ENCODE measurements at places on chromosomes 5 and 9.
A peak's percentile ranks its signal among the peaks of the same experiment; 100 is the strongest.

DNA sequence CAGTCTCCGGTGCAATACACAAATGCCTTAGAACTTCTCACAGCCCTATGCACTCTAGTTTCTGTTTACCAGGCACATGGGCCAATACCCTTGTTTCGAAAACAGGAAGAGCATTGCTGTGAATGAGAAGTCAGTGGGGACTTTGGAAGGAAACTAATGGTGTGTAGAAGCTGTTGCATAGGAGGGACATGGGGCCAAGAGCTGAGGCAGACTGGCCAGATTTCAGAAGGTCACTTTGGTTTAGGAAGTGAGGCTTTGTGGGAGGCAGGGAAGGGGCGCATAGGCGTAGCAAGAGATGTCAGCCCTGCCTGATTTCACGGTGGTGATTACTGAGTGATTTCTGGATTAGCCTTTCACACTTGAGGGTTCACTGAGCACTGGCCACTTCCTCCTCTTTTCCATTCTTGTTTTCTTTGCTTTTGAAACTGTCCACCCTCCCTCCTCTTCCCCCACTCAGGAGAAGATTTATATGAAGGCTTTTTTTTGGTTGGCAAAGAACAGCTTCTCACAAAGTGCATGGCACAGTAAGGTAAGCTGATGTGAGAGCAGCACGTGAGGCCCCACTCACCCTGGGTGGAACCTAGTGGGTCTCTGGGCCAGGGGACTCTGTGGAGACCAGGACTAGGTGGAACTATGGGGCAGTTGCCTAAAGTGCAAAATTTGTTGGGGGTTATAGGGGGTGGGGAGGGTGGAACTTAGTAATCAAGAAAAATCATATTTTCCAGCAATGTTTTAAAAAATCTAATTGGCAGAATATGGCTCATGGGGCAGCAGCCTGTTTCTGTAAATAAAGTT, 6.1 kb upstream of the TMEM252 start:
- ATAC-seq, result peak; percentile 53

GRCh38 chr9:131980267-131981016, 99.2 kb downstream of the MED27 start:
- ATAC-seq, result no peak

DNA sequence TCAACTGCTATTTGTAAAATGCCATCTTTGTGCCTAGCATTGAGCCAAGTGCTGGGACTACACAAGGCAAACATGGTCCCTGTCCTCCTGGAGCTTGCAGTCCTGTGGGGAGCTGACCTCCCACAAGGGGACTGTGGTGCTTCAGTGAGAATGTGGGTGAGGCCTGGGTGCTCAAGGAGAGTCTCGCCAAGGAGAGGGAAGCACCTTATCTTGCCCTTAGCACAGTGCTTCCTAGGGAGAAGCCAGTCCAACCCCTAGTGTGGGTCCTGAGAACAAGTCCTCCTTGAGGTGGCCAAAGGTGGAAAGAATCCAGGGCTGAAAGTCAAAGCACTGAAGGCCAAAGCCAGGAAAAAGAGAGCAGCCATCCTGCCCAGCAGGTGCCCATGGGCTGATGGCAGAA, 31.1 kb upstream of the MVB12B start:
- no peak for ATAC-seq

- no peak for ATAC-seq
Measured at GRCh38 chr5:65880496-65881072, 45.8 kb upstream of the ERBIN start.

DNA sequence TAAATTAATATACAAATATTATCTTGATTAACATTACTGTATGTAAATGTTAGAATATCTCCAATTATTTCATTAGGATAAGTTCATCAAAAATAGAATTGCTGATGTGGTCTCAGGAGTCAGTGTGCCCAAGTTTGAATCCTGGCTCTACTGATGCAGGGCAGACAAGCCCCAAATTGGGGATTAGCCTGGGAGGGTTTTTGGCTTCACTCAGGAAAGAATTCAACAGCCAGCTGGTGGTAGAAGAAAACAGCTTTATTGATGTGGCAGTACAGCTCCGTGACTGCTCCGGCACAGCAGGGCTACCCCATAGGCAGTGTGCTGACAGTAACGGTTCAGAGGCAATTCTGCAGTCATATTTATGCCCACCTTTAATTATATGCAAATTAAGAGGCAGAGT, 32.5 kb downstream of the COL27A1 start:
- ATAC-seq, result no peak

- ATAC-seq, result no peak
Measured at GRCh38 chr5:64384765-64385164, 121.0 kb upstream of the RGS7BP start.

DNA sequence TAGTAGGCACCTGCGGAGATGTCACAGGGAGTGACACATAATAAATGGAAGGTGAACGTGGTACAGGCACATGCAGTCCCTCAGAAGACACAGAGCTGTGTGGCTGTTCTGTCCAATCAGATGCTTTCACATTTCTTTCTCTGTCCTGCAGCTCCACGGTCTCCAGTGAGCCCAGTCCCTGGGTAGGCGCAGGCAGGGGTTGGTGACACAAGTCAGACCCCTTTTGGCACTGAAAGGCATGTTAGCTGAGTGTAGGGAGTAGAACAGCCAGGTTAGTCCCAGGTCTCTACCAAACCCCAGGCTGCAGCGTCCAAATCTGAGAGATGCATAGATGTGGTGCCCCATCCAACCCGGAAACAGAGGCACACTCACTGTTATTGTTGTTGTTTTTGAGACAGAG, 2.8 kb downstream of the SLC31A2 start:
- ATAC-seq, result no peak

GRCh38 chr5:153632748-153633290, 142.3 kb downstream of the GRIA1 start:
- ATAC-seq, result no peak

GRCh38 chr5:149434162-149435014, 55.3 kb upstream of the IL17B start:
- ATAC-seq, result peak; percentile 31

GRCh38 chr9:120438836-120439546, 141.0 kb downstream of the CDK5RAP2 start:
- peak; percentile 34 for ATAC-seq

DNA sequence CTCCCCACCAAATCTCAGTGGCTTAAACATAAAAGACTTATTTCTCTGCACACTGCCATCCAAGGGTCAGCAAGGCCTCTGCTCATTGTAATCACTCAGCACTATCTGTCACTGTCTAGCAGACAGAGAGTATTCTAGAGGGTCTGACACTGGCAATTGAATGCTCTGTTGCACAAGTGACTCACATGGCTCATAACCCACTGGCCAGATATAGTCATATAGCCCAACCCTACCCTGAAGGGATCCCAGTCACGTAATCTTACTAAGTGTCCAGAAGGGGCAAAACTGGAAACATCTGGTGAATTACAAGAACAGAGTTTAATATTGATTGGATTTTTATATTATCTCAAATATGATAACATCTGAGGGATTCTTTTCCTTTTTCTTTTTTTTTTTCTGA, 80.7 kb downstream of the TSSK1B start:
- no peak for ATAC-seq

GRCh38 chr9:137383784-137384756, 38.9 kb downstream of the EXD3 start:
- ATAC-seq, result no peak

DNA sequence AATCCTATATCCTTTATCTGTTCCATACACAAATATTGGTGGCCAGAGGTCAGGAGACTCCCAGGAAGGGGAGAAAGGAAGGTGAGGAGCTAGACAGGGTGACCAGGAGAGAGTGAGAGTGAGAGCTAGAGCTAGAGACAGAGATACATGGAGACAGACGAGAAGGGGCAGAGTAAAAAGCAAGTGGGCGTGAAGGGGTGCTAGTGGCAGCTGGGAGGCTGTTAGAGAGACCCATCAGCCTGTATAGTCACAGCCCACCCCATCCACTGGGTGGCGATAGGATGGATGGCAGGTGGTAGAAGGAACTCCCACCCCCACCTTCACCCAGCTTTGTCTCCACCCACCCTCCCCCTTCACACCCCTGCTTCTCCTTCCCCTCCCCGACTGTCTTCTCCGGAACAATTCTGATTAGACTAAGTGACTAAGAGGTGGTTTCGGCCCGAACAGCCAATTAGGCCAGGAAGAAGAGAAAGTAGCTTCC, 32.8 kb downstream of the PCDH1 start:
- ATAC-seq, result no peak

DNA sequence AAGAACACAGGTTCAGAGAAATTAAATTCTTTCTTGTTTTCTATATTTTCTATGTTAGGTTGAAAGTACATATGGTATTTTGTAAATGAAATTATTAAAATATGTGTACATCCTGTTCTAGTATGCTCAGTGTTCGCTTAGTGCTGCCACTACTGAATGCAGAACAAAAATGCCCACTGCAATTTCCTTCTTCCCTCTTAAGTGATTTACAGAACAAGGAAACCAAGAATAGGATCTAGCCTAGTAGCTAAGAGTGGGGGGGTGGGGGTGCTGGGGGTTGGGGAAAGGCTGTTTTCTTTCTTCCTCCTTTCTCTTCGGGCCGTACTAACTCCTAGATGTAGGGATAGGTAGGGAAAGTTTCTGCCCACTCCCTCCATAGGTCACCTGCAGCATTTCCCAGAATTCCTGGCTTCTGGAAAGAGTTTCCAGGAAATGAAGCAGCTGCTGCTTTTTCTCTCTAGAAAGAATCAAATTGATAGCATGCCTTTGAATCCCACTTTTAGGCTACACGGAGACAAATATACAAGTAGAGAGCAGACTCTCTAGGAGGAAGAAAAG, 15.7 kb downstream of the SPATA9 start:
- ATAC-seq, result no peak

- ATAC-seq, result no peak
Measured at GRCh38 chr5:89241186-89241585, 358.2 kb upstream of the MEF2C start.

GRCh38 chr9:21994556-21995005, at the start of gene CDKN2B-AS1:
Gene CDKN2B-AS1 (plus strand): TSS chr9:21994791.
- peak; percentile 68 for ATAC-seq

DNA sequence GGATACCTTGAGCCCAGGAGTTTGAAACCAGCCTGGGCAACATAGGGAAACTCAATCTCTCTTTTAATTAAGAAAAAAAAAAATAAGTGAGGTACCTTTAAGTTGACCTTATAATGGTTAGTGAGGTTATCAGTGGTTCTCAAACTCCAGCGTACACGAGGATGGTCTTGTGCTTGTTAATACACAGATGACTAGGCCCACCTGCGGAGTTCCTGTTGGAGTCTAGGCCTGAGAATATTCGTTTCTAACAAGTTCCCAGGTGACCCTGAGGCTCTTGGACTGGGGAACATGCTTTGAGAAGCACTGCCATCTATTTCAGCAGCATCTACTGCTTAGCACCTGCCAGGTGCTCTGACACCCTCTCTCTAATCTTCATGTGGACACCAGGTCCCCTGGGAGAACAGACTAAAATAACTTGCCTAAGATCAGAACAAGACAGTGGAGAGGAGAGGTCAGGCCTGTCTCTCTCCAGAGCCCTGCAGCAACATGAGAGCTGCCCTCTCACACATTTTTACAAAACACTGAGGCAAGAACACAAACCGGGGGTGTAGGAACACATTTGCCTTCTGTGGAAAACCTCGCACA, 24.6 kb downstream of the TLE1 start:
- no peak for ATAC-seq

GRCh38 chr9:131419716-131420115, 25.8 kb downstream of the PRRC2B start:
- no peak for ATAC-seq

GRCh38 chr5:10513501-10514442, 50.1 kb upstream of the ANKRD33B start:
- peak; percentile 18 for ATAC-seq

DNA sequence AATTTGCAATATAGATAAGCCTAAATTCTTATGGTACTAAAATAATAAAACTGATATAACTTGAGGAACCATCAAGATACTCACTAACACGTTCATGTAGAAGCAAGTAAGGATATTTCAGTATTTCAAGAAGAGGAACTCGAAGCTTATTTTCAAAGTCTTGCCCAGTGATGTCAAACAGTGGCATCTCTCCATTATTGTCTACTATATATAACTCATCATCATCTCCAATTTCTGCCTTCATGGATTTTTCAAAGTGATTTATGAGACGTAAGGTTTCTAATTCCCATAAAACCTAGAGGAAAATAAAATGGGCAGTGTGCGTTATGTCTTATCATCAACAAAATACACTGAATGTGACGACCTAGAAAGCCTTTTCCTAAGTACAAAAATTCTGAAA, 8.6 kb downstream of the SETX start:
- no peak for ATAC-seq

GRCh38 chr5:151692312-151692711, 5.6 kb upstream of the SPARC start:
- no peak for ATAC-seq

DNA sequence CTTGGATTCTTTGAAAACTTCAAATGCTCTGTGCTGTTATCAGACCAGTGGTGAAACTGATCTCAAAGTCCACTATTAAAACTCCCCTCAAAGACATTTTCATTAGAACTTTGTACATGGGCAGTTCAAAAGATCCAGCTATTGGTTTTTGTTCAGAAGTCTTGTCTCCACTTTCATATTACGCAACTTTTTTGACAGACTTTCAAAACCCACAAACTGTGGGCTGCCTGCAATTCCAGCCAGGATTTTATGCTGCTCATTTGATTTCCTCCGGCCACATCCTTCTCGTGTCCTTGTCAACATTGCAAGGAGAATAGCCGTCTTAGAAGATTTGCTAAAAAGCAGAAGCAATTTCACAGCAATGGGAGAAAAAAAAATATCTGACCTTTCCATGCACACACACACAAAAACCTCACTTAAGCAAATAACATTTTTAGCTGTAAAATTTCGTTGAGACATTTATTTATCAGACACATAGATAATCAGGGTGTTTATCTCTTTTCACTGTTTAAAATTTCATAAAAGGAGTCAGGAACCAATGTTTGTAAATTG, 1990.5 kb downstream of the MAT2B start:
- ATAC-seq, result no peak

- peak; percentile 78 for ATAC-seq
Measured at GRCh38 chr5:174364676-174365075, 319.2 kb downstream of the NSG2 start.

- no peak for ATAC-seq
Measured at GRCh38 chr5:55484531-55484930, 50.2 kb downstream of the PLPP1 start.

DNA sequence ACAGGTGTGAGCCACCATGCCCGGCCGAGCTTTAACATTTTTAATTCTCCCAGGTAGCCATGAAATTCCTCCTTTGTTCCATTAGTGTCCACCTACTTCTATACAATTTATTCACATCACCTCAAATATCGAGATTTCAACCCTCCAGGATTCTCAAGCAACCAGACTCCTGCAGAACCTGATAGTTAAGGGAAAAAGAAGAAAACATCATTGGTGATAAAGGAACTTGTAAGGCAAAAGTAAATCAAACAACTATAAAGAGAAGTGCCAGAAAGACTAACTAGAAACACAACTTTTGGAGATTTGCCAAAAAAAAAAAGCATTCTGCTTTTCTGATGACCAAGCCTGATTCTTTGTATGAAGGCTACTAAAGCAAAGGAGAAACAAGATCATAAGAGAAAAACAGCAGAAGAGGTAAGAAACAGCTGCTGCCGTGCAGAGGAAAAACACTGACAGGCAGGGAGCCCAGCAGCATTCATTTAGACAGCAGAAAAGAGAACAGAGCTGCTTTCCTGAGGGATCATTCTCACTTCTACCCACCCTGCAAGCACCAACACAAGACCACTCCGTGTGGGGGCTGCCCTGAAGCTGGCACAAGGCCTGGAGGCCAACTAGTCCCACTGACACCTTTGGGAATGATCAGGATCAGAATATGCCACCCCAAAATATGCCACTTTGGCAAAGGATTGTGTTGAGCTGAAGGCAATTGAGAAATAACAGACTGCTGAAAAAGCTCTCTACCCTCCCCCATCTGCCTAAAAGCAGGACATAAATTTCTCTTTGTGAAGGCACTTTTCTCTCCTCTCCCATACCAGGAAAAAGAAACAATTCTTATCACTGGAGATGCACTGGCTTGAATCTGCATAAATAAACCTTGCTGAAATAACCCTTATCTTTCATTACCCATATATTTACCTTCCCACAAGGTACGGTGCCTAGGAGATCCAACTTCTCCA, 75.1 kb downstream of the ALDH7A1 start:
- ATAC-seq, result no peak

Data from esophagus mucosa (tissue), 1 donor.